NCI-H146 (cell line): ENCODE measurements at places on chromosomes 1 and 21.

GRCh38 chr1:162349635-162350330 is 26.9 kb downstream of the SPATA46 start:
- peak; percentile 67 for DNase-seq

DNA sequence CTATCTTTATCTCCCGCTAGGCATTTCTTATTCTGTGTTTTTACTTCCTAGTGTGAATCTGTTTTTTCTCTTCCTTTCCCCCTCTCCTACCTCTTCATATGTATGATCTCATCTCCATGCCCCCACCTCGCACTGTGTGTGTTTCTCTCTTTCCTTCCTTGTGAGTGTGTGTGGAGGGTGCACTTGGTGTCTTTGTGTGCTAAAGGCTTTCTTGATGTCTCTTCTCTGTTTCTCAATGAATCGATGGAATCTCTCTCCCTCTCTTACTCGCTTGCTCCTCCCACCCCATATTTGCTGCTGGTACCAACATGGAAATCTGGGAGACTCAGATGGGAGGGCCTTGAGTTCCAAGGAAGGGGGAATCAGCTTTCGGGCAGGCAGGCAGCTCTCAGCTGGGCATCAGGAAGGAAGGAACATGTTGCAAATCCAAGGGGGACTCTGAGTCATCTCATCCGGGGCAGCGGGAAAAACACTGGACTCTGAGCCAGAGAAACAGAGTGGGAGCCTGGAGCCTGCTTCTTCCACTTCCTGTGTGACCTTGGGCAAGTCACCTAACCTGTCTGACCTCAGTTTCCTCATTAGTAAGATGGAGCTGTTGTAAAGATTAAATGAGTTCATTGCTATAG is 147.5 kb downstream of the PTPRU start:
- DNase-seq = no peak

DNA sequence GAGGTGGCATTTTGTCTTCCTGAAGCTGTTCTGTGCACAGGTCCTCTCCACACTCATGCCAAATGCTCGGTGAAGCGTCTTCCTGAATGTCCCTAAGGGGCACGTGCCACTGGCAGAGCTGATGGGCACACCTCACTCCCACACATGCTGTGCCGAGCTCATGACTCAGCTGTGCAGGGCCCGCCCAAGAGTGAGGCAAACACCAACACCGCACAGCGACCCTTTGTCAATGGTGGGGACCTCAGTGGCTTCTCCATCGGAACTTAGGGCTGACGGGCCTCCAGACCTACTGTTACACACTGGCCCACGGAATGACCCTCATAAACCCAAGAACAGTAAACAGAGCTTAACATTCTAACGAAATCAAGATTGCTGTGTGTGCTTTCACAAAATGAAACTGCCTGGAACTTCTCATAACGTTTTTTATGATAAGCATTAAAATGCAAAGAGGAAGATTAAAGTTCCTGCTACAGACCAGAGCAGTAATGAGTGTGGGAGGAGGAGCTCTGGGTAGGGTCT is 89.3 kb downstream of the SIM2 start:
- no peak for DNase-seq

DNA sequence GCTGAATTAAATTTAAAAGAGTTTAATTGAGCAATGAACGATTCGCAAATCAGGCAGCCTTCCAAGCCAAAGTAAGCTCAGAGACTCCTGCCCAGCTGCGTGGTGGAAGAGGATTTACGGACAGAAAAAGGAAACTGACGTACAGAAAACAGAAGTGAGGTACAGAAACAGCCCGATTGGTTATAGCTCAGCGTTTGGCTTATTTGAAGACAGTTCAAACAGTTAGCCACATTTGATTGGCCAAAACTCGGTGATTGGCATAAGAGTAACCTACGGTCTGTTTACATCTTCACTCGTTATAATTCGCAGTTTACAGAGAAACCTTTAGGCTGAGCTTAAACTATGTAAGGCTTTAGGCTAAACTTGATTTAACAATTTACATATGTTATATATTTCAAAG is 46.9 kb downstream of the CR1L start:
- no peak for DNase-seq

GRCh38 chr21:30577766-30578165 is 12.4 kb downstream of the KRTAP22-2 start:
- peak; percentile 15 for DNase-seq

DNA sequence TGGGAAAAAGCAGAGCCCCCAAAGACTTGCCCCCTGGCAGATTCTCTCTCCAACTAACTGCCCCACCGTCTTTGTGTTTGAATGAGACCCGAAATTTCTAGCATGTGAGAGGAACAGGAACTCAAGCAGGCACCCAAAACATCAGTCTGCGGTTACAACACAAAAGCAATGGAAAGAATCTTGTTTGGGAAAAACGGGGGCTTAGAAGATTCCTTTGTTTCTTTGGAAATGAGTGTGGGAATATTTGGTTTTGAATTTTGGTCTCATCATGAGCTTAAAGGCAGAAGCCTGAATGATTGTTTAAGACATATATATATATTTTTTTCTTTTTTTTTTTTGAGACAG is 188.9 kb upstream of the TMEM51 start:
- no peak for DNase-seq

DNA sequence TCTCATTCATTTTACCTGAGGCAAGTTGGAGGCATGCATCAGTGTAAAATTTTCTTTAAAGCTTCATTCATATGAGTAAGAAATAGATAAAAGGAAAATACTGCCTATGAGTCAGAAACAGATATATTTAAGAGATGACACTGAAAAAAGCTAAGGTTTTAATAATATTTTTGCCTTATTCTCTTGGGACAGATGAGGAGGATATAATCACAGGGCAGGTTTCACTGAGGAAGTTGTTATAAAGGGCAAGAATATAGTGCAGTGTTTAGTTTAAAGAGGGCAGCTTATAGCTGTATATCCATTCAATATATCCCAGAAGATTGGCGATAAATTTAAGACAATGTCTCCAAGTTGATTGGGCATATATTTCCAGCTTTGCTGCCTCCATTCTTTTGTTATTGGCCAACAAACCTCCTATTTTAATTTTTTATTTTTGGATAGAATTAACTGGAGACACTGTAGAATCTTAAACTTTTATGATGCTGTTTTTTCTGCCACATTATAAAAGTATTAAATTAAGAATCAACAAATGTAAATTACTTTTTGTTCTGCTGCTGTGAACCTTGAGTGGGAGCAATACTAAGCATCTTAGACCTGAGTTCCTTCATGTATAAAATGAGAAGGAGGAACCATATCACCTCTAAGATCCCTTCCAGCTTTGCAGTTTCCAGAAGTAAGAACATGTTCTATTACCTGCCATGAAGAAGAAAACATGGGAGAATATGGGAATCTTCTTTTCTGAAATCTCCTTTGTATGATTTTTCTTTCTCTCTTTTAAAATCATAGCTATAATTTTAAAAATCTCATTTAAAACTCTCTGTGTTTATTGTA is 171.6 kb downstream of the S1PR1 start:
- DNase-seq = no peak

- no peak for DNase-seq
Measured at GRCh38 chr1:65083263-65083896, 64.6 kb upstream of the AK4 start.
